Stimulated activated naive CD4-positive, alpha-beta T cell (primary cell): ENCODE measurements at places on chromosomes 7 and 10.

DNA sequence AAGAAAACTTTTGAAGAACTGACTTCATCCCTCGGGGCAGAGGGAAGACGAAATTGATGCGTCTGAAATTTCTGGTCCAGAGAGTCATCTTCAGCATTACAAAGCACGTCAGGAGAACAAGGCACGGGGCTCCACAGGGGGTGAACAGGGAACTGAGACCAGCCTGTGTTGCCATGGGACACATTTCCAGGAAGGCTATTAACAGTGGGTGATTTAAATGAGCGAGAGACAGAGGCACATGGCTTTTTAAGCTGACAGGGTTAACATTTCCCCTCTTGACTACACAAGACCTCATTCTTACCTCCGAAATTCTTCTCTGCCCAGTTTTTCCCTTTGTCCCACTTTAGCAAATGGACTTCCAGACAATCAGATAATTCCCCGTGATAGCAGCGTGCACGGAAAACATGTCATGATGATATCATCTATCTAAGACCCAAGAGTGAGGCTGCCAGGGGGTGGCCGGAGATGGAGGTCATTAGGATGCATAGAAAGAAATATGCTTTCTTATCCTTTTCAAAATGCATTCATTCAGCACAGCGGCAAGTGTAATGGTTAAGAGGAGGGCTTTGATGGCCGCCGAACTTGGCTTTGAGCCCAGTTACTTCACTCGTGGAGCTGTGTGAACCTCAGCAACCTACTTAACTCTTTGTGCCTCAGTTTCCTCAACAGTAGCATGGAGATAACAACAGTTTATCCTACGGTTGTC is 248.0 kb downstream of the PRPF18 start:
- DNase-seq = no peak

- DNase-seq = no peak
Measured at GRCh38 chr10:61217851-61218565, 235.2 kb downstream of the TMEM26 start.

DNA sequence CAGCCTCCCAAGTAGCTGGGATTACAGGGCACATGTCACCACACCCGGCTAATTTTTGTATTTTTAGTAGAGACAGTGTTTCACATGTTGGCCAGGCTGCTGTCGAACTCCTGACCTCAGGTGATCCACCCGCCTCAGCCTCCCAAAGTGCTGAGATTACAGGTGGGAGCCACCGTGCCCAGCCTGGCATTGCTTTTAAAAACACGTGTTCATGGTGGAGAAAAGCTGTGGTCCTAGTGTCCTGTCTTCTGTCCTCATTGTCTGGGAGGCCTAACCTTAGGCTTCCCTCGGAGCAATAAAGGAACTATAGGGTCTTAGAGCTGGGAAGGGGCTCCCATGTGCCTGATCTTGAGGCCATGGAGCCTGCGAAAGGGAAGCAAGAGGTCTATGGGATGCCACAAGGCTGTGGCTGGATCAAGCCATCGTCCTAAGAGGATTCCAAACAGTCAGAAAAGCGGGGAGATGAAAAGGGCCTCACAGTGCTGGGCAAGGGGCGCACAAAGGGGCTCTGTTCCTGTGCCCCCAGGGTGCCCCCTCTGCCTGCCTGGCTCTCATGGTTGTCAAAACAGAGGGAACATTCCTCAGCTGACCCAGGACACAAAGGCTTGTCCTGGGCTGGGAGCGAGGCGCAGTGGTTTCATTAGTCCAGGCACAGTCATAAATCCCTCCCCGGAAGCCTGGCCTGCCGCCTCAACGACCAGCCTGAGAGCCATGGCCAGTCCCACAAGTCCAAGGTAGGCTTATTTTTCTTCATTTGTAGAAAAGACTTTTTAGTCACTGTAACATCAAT is 106.6 kb upstream of the TNS3 start:
- no peak for DNase-seq

DNA sequence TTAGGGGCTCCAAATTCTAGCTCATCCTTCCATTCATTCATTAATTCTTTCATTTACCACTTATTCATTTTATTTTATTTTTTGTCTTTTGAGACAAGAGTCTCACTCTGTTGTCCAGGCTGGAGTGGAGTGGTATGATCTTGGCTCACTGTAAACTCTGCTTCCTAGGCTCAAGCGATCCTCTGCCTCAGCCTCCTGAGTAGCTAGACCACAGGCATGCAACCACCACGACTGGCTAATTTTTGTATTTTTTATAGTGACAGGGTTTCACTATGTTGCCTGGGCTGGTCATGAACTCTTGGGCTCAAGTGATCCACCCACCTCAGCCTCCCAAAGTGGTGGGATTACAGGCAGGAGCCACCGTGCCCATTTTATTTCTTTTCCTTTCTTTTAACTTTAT is 31.6 kb downstream of the FGF8 start:
- DNase-seq = no peak

GRCh38 chr7:152025937-152026890 is 740 bp downstream of the GALNT11 start:
- DNase-seq = no peak

GRCh38 chr10:132981173-132981555 is 38.8 kb upstream of the CFAP46 start:
- DNase-seq = no peak

DNA sequence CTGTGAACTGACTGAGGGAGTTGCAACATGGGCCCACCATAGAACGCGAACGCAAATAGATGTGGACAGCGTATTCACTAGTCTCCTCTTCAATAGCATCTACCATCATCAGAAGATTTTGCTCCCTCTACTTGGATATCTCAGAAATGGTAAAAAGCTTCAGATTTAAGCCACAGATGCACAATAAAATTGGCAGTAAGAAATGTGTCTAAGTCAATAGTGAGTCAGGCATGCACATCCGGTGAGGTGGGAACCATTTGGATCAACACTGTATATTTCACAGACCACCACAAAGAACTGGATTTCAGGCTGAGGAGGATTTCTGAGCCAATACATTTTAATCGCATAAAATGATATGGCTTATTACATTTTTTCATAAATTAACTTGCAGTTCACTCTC is 111.5 kb upstream of the ADAM12 start:
- DNase-seq = no peak

DNA sequence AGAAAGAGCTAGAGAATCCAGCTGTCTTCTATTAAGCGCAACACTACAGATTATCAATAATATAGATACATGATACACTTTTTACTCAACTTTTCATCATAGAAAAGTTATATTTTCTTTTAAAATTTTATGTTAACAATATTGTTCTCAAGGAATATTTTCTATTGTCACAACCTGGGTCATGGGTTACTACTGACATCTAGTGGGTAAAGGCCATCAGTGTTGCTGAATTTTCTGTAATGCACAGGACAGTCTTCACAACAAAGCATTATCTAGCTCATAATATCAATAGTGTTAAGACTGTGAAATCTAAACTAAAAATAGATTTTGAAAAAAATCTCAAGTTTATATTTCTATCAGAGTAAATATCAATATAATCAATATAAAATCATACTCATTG is 209.8 kb downstream of the ZNF33B start:
- no peak for DNase-seq

DNA sequence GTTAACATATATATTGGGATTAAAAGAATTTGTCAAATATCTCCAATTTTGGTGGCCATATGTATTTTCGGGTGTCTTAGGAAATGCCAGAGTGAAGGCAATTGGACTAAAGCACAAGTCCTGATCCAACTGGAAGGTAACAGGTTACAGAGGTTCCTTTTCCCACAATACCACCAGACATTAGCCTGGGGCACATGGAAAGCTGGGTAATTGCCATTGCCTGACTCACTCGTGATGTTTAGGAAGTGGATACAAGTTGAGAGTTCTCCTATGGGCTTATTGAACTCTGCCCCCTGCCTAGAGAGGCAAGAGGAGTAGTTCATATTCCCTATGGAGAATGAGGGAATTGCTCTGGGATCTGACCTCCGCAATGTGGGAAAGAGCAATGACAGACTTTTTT is 5.7 kb downstream of the DNAH11 start:
- no peak for DNase-seq

DNA sequence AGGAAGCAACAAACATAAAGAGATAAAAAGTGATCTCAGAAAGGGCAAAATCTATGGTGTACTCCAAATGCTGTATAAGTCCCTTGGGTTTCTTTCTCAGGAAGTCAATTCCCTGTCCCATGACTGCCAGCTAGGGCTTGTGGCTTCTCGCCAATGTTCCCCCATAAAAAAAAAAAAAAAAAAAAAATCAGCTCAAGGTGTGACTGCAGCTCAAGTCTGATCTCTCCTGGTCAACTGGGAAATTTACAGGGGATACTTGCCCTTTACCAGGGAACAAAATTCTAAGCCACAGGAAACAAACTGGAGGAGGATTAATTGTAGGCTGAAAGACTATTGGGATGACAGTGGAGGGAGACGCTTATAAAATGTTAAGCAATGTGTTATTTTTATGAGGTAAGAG is 76.0 kb downstream of the PCGF5 start:
- no peak for DNase-seq

DNA sequence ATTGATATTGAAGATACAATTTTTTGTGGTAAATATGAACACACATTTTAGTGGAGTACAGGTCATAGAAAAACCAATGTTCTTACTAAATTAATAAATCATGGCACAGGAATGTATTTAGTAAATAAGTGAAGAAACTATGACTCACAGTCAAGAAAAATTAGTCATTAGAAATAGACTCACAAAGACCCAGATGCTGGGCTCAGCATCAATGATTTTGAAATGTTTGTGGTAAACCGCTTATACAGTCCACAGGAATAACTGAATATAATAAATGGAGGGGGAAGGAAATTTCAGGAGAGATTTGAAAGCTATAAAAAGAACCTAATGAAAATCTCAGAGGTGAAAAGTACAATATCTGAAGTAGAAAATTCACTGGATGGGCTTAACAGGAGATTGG is 138.3 kb upstream of the ADCY1 start:
- no peak for DNase-seq

DNA sequence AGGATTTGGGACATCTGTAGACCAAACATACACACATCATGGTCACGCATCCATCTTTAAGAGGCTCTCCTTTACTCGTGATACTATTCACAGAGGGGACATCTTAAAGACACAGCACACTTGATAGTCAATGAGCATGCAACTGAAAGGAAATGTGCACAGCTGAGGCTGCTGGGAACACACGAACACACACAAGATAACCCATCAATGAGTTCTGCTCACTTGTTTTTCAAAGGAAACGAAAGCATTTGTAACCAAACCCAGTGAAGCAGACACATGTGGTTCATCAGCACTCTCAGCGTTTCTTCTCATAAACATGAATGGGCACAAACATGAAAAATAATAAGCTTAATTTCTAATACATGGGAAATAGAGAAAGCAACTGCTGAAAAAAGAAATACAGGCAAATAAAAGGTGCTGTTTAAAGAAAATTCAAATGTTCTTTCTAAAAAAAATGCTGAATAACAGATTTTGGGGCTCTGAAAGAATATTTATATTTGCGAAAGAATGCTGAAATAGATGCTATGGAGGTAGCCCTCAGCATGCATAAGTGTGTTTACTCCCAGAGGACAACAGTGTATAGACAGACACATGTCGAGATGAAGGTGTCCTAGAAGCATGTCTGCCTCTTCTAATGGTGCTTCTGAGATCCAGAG is 59.7 kb upstream of the LAMB4 start:
- DNase-seq = no peak

GRCh38 chr10:132447446-132448247 is 50.6 kb downstream of the PWWP2B start:
- peak; percentile 84 for DNase-seq

DNA sequence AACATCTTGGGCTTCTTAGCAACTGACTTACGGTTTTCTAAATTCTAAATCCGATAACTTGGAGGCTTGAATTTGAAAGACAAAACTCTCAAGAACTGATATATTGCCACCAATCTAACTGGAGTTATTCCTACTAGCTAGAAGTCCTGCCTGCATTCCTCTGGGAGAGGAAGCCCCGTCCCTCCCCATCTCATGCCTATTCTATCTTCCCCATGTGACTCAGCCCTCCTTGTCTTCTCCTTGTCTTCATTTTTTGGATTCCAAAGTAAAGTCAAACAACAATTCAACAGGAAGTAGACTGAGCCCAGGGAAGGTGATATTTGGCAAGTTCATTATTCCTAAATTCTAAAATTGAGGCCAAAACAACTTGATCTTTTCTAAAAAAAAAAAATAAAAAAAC is 587.7 kb downstream of the KCNMA1 start:
- DNase-seq = no peak

GRCh38 chr7:38318241-38318640 is 44.8 kb upstream of the TARP start:
- DNase-seq = no peak

GRCh38 chr10:99276848-99277486 is 41.3 kb upstream of the HPSE2 start:
- DNase-seq = no peak

GRCh38 chr7:139035586-139036353 is at the start of gene ZC3HAV1L:
ZC3HAV1L (minus strand) TSS chr7:139036042; CDS start chr7:139036017, 25 bp downstream.
- no peak for DNase-seq

DNA sequence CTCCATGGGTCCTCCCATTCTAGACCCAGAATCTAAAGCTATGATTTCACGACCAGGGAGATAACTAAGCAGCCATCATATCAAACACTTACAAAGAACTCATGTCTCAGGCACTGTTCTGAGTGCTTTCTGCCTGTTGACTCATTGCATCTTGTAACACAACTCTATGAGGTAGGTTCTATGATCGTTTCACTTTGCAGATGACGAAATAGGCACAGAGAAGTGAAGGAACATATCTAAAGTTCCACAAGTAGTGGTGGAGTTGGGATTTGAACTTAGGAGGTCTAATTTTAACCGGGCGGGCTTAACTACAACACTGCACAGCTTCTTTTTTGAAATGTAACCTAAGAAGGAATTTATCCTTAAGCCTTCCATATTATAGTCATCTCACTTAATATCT is 2.9 kb downstream of the RBP4 start:
- no peak for DNase-seq

- no peak for DNase-seq
Measured at GRCh38 chr10:112379635-112380296, 5.8 kb downstream of the ACSL5 start.

- no peak for DNase-seq
Measured at GRCh38 chr7:30594048-30594539, 584 bp upstream of the GARS1 start.

DNA sequence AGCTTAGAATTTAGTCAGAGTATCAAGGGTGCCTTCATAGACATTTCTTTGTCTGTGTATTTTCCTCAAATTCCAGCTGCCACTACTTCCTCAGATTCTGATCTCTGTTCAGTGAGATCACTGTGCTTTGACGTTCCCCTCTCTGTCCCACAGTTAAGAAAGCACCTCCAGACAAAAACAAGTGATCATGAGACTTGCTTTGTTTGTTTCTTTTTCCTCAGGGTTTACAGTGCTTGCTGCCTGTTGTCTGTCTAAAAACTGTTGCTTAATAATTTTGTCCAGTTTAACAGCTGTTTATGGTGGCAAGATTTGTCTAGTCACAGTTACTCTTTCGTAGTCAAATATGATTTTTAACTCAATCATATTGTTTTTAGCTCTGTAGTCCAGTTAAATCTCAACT is 29.1 kb downstream of the TRUB1 start:
- no peak for DNase-seq

GRCh38 chr10:5630112-5630436 is 36.3 kb downstream of the ASB13 start:
- DNase-seq = no peak
